Fibroblast of skin of left biceps (primary cell): ENCODE measurements at places on chromosomes 4 and X.

DNA sequence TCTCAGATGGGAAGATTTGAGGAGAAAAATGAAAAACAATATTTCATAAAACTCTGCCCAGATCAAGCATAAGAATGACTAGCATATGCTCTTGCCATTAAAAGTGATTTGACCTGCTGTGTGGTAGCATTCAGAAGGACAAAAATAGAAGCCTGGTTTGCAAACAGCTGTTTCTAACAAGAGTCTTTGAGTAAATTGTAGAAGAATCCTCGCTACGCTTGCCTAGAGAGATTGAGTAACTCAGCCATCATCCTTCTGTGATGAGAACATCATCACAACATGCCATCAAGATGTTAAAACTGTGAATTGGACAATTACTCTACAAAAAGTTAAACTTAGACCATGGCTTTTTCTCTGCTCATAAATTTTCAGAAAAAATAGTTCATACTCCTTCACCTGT lies 168.9 kb upstream of the PUDP start:
- peak; percentile 49 for DNase-seq

DNA sequence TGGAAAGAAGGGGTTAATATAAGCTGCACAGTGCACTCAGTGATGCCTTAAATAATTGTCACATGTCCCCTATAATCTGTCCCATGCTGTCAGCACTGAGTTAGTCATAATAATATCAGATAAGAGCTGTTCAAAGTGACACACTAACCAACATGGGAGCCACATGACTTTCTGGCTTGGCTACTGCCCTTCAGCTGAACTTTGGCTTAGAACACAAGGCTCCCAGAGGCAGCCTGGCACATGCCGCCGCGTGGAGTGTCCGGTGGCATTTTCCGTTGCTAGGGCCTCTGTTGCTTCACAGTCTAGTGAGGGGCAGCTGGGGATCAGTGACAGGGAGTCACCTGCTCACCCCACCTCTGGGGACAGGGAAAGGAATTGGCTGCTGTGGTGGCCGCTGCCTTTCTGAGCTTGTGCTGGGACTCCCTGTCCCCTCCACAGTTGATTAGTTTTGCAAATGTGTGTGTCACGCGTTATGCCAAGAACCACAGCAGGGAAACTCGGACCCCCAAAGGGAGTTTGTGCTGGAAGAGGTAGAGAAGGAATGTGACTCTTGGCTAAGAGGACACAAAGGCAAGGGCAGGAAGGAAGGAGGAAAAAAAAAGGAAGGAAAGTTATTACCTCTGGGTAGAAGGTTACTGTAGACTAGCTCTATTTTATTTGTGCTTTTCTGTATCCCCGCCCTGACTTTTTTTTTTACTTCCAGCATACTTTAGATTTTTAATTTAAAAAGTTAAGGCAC lies 41.1 kb upstream of the PPARGC1A start:
- no peak for DNase-seq

DNA sequence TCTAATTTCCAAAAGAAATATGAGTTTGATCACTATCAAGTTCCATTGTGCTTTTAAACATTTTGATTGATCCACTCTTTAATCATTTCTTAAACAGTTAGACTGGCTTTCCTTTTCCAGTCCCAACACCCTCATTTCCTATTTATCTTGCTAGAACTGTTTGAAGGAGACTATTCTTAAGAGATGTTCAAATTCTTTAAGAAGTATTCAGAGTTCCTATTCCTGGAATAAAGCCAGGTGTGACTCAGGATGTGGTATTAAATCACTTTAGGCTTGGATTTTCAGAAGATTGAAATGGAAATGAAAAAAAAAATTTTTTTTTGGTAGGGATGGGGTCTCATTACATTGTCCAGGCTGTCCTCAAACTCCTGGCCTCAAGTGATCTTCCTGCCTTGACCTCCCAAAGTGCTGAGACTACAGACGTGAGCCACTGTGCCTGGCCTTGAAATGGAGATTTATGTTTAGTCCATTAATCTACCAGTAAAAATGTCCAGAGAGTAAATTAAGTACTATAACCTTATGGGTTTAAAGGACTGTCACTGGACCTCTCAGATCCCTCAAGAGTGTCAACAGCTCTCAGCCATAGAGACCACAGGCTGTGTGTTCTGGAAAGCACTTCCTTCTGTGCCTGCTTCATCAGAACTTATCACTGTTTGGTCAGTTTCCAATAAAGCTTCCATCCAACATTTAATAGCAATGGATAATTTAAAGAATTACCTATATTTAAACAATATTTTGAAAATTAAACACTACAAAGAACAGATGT lies 90.7 kb downstream of the CDS1 start:
- peak; percentile 83 for DNase-seq

DNA sequence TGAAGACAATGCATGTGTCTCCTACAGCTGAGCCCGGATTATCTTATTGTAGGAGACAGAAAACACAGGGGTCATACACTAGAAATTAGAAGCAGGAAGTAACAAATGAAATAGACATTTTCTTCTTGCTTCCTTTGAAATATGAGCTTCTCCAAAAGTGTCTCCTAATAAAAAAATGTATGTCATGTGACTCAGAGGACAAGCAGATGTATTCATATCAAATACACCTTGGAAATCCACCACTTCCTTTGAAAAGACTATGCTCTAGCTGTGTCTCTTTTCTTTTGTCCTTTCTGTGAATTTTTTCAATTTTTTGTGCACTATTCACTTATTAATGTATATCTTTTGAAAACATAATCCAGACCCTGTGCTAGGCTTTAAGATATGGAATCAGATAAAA lies 1906.2 kb downstream of the C4orf33 start:
- no peak for DNase-seq

- no peak for DNase-seq
Observed at GRCh38 chrX:74781507-74782034, 143.7 kb downstream of the NEXMIF start.

- DNase-seq, result peak; percentile 14
Observed at GRCh38 chr4:176981551-176981950, 188.8 kb upstream of the VEGFC start.

- DNase-seq, result no peak
Observed at GRCh38 chr4:154489558-154490233, 1.9 kb downstream of the DCHS2 start.

GRCh38 chrX:149504226-149504914 lies 736 bp downstream of the IDS start:
- DNase-seq, result no peak

- DNase-seq, result no peak
Observed at GRCh38 chr4:41670530-41670929, 78.0 kb downstream of the PHOX2B start.

DNA sequence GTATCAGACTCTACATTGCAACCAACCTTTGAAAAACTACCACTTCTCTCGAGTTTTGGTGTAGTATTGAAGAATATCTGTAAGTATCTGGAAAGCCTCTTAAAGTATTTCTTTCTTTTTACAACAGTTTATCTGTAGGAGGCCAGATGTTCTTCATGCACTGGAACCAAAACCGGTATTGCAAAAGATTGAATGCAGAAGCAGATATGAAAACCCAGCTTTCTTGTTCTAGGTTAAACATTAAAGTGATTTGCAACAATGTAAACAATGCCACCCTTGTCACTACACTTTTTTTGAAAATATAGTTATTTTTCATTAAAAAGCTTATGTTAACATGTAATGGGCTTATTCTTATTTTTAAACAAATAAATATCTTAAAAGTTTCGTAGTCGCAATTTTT lies 27.2 kb downstream of the PLS3 start:
- no peak for DNase-seq

GRCh38 chr4:24470666-24471485 lies 113.5 kb downstream of the DHX15 start:
- no peak for DNase-seq

DNA sequence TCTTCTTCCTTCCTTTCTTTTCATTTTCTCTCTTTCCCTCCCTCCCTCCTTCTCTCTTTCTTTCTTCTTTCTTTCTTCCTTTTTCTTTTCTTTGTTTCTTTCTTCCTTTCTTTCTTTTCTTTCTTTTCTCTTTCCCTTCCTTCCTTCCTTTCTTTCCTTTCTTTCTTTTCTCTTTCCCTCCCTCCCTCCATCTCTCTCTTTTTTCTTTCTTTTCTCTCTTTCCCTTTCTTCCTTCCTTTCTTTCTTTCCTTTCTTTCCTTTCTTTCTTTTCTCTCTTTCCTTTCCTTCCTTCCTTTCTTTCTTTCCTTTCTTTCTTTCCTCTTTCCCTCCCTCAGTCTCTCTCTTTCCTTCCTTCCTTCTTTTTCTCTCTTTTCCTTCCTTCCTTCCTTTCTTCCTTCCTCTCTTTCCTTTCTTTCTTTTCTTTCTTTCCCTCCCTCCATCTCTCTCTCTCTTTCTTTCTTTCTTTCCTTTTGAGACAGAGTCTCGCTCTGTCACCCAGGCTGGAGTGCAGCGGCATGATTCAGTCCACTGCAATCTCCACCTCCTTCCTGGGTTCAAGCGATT lies 44.4 kb downstream of the CRLF2 start:
- no peak for DNase-seq

- DNase-seq, result no peak
Observed at GRCh38 chrX:136967966-136968365, 65.8 kb downstream of the GPR101 start.

DNA sequence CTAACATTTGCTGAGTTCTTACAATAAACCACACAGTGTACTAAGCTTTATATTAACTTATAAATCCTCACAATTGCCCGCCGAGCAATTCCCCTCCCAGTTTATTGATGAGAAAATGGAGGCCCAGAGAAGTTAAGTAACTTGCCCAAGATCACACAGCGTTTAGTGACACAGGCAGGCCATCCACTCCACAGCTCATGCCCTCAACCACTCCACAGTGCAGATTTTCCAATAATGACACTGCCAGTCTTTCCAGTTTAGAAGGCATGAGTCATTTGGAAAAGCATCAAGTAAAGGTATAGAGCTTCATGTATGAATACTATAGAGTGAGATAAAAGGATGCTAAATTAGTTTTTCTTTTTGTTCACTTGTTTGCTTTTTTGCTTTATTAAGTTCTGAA lies 208.5 kb downstream of the CAMK2D start:
- DNase-seq, result no peak

DNA sequence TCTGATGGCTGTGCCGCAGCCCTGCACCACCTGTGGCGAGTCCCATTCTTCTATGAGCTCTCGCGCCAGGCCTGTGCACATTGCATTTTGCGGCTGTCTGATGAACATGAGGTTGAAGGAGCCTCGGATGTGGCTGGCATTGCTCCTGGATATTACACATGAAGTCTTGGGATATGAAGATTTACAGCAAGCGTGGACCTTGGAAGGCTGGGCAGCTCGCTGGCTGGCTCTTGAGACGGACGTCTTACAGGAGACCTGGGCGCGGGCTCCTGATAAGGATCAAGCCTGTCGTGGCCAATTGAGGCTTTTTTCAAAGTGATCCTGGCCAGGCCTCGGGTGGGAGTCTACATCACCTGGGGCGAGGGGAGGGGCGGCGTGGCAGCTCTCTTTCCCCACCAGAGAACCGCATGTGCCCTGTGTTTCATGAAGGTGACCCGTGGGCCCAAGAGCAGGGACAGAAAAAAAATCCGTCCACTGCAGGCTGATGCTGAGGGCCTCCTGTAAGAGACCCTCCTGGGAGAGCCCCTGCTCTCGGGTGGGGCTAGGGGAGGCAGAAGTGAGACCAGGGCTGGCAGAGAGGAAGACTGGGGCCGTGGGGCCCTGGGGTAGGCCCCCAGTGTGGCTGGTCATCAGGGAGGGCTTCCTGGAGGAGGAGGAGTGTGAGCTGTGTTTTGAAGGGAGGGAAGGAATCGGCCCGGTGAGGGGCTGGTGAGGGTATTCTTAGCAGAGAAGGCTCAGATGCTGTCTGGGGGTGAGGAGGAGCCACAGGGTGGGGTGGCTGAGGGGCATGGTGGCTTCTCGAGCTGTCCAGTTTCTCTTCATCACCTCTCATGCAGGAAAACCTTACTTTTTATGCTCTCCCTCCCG lies 23.6 kb downstream of the CPZ start:
- DNase-seq, result no peak

GRCh38 chr4:102552781-102553180 lies 51.6 kb downstream of the NFKB1 start:
- no peak for DNase-seq

DNA sequence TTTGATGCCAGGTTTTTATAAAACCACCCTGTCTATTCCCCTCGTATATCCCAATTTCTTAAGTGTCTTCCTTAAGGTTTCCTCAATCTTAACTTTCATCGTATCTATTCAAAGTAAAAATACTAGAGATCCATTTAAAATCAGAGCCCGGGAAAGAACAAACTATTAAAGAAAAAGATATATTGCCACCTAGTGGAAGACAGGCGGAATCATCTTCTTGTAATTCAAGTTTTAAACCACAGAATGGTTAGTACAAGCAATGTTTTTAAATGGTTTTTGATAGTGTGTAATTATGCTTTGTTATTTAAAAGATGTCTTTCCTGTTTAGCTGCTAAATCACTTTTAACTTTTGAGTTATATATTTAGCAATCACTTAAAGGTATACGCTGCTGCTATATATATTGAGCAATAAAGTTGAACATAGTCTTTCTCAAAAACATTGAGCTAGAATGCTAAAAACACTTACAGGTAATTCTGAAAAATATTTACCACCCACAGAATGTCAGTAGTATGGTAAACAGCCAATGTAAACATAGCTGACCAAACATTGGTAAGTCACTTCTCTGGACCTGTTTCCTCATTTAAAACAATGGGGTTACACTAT lies 18.2 kb downstream of the PRDM8 start:
- no peak for DNase-seq

DNA sequence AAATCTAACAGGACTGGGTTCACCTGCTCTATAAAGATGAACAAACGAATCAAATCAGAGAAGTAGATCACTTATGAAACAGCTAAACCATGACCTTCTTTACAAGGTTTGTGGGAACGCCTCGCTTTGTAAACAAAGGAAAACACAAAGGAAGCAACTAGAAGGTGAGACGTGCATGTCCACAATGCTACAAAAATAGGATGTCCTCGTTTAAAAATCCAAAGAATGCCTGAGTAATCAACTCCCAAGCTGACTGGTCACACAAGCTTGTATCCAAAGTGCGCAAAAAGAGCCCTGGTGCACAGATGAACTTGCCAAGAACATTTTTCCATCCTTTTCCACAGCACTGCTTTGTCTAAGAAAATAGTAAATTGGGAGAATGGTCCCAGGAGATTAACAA lies 6.3 kb upstream of the SH3KBP1 start:
- DNase-seq, result no peak

DNA sequence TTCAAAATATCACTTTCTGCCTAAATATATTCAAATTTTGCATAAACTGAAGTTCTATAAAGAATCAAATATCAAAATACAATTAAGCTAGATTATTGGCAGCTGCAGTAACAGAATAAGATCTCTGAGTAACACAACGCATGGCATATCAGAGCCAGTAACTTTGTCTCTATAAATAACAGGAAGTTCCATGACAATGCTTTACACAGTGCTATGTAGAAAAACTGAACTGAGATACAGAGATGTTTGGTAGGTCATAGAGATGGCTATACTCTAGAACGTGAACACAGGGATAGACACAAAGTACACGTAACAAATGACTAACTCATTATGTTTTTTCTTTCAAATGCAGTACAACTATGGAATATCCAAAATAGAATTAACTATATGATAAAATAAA lies 18.2 kb downstream of the UBE2D3 start:
- no peak for DNase-seq

GRCh38 chrX:7953446-7953845 lies 26.2 kb upstream of the PNPLA4 start:
- no peak for DNase-seq

- no peak for DNase-seq
Observed at GRCh38 chr4:156280686-156281085, 327.0 kb upstream of the CTSO start.

- no peak for DNase-seq
Observed at GRCh38 chr4:8647094-8647570, 54.6 kb downstream of the CPZ start.
